Uterus (tissue), 4 donors: ENCODE measurements at places on chromosomes 7 and 10. TPM values are rescaled to one million over a fixed set of nuclear protein-coding genes. Genes with fewer than 3 reads are reported as not detected.

DNA sequence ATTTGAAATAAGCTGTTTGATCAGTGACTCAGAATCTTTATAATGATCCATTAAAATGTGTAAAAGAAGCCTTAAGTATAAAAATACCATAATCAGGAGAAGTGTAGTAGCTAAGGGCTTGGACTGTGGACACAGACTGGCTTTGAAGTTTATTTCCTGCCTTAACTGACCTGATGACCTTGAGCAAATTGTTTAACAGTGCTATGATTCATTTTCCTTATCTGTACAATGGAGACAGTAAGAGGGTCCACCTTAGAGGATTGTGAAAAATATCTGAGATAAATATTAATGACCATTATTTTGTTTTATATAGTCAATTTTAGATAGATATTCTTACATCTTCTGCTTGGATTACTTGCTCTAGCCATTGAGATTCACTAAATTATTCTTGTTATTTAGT is 13.3 kb upstream of the RPA3 start:
- H3K27ac ChIP-seq: peak overlapping the region; percentile 20
- no peaks in the 10 kb centered on the region for H3K27me3 ChIP-seq
- no peak for DNase-seq
- H3K36me3 ChIP-seq: no peaks in the 10 kb centered on the region

GRCh38 chr10:102003541-102003940 is 52.4 kb downstream of the ARMH3 start:
- H3K4me1 ChIP-seq: no peaks in the 10 kb centered on the region
- no peak overlapping the region for H3K4me3 ChIP-seq
- H3K27ac ChIP-seq: no peak overlapping the region
- H3K36me3 ChIP-seq: no peaks in the 10 kb centered on the region
- no peaks in the 10 kb centered on the region for H3K27me3 ChIP-seq
- no peak for DNase-seq

PRSS37 gene
- total RNA-seq: not detected

EGR2 gene
- total RNA-seq: 3.4 TPM

GRCh38 chr10:11678074-11678793 is 63.9 kb upstream of the ECHDC3 start:
- no peaks in the 10 kb centered on the region for H3K27me3 ChIP-seq
- no peak for DNase-seq
- no peaks in the 10 kb centered on the region for H3K36me3 ChIP-seq
- H3K4me1 ChIP-seq: no peaks in the 10 kb centered on the region
- H3K4me3 ChIP-seq: no peak overlapping the region

FAM25G gene
- total RNA-seq: not detected

DNA sequence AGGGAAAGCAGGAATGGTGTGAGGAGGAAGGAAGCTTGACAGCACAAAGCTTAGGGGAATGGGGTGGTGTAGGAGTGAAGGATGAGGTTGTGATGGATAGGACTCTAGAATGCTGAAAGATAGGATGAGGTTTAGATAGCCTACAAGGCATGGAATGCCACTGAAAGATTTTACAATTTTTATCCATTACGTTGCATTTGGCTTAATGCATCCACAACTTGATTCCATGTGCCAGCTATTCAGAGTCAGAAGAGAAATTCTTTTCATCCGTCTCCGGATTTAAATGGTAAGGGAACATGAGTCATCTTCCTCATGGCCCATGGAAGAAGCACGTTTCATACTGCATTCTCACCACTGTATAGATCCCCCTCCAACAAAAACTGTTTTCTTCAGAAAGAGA is 212.4 kb upstream of the BMPER start:
- H3K27me3 ChIP-seq: no peaks in the 10 kb centered on the region
- DNase-seq: no peak
- H3K36me3 ChIP-seq: no peaks in the 10 kb centered on the region
- no peak overlapping the region for H3K27ac ChIP-seq
- no peak overlapping the region for H3K4me3 ChIP-seq

MYL10 gene
- total RNA-seq: not detected

GRM3 gene
- total RNA-seq: not detected

DNA sequence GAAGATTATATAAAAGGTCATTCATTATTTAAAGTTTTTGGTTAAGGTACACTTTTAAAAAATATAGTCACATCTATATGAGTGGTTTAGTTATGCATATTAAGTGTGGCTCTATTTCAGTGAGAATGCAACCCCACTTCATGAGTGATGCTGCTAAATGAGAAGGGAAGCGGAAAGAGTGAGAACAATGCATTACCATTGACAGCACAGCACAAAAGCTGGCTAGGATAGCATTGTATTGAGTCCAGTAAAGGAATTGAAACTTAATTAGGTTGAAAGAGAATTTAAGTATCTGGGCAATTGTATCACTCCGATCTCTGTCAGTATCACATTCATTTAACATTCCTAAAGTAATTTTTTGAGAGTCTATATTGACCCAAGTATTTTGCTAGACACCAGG is 13.2 kb downstream of the POM121L12 start:
- no peaks in the 10 kb centered on the region for H3K36me3 ChIP-seq
- H3K4me1 ChIP-seq: no peaks in the 10 kb centered on the region
- H3K4me3 ChIP-seq: no peak overlapping the region
- H3K27ac ChIP-seq: no peak overlapping the region

DNA sequence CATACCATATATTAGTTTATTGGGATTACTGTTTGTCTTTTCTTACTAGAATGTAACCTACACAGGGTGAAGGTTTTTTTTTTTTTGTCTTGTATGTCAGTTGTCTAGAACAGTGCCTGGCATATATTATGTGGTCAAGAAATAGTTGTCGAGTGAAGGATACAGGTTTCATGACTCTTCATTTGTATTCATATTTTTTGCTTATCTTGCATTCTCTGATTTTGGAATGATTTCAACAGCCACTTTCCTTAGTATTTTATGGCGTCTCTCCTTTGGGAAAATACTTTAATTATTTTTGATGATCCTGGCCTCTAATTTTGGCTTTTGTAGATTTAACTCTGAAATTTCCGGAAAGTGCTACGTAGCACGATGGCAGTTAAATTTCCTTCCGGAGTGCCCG is 12.4 kb downstream of the RBM33 start:
- no peak overlapping the region for H3K4me3 ChIP-seq
- DNase-seq: no peak
- H3K27me3 ChIP-seq: no peaks in the 10 kb centered on the region
- H3K36me3 ChIP-seq: no peaks in the 10 kb centered on the region
- H3K27ac ChIP-seq: no peak overlapping the region

GRCh38 chr7:137390076-137390475 is 46.5 kb upstream of the PTN start:
- H3K4me3 ChIP-seq: no peak overlapping the region
- no peaks in the 10 kb centered on the region for H3K36me3 ChIP-seq
- no peaks in the 10 kb centered on the region for H3K27me3 ChIP-seq

DYNC1I1 gene
- total RNA-seq: 11.8 TPM

DNA sequence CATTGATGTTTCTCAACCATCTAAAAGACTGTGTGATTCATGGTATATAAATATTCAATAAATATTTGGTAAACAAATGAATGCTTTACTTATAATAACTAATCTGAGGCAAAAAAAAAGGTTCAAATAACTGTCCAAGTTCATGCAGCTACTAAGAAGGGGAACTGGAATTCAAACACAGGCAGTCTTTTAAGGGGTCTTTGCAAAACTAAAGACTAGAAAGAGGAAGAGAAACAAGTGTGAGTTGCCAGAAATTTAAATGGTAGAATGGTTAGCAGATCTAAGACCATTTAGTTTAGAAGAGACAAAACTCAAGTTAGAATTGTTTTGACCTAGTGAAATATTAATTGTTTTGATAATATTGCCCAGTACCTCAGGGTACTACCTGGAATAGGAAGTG is 642.0 kb upstream of the LRRN3 start:
- H3K4me3 ChIP-seq: no peak overlapping the region
- no peak for DNase-seq
- no peak overlapping the region for H3K27ac ChIP-seq
- no peaks in the 10 kb centered on the region for H3K27me3 ChIP-seq
- H3K36me3 ChIP-seq: no peaks in the 10 kb centered on the region

GRCh38 chr7:68121655-68122054 is 1125.0 kb downstream of the TYW1 start:
- no peaks in the 10 kb centered on the region for H3K4me1 ChIP-seq
- H3K27me3 ChIP-seq: peaks cover 9% of the 10 kb centered on the region
- no peak for DNase-seq
- no peak overlapping the region for H3K4me3 ChIP-seq
- no peaks in the 10 kb centered on the region for H3K36me3 ChIP-seq
- no peak overlapping the region for H3K27ac ChIP-seq

GRCh38 chr10:6385665-6386064 is 182.9 kb downstream of the PFKFB3 start:
- no peaks in the 10 kb centered on the region for H3K27me3 ChIP-seq
- H3K4me3 ChIP-seq: no peak overlapping the region
- no peak overlapping the region for H3K27ac ChIP-seq
- H3K36me3 ChIP-seq: no peaks in the 10 kb centered on the region

DNA sequence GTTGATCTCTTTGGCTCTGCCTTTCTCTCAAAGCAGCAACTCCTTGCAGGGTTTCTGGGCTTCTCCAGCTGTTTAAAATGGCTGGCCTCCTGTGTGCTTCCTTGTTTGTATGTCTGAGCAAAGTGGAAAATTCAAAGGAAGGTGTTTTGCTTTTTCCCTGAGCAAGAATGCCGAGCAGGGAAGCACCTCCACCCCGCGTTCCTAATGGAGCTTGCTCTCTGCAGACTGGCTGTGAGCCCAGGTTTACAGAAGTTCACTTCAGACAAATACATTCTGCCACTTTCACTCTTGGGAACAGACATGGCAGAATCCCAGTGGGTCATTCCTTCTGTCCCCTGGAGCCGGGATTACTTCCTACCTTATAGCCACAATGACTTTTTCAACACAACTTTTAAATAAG is 181.8 kb upstream of the AGK start:
- no peak for DNase-seq
- no peaks in the 10 kb centered on the region for H3K4me1 ChIP-seq
- H3K27ac ChIP-seq: no peak overlapping the region

DNA sequence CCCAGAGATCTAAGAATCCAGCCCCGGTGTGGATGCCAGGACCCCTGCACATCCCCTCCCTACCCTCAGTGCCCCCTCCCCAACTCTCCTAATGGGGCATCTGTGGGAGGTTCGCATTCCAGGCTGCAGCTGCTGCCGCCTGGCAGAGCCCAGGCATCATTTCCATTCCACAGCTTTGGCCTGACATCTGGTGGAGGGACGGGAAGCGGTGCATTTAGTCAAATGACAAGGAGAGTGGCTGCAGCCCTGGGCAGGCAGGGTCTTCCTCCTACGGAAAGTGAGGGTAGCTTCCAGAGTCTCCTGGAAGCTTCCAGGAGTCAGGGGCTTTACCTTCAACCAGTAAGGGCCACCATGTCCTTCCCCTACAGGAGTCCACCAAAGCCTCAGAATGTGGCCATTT is 30.8 kb downstream of the PRLHR start:
- H3K4me1 ChIP-seq: peaks cover 5% of the 10 kb centered on the region
- H3K27ac ChIP-seq: no peak overlapping the region
- H3K36me3 ChIP-seq: no peaks in the 10 kb centered on the region
- H3K4me3 ChIP-seq: no peak overlapping the region

DNA sequence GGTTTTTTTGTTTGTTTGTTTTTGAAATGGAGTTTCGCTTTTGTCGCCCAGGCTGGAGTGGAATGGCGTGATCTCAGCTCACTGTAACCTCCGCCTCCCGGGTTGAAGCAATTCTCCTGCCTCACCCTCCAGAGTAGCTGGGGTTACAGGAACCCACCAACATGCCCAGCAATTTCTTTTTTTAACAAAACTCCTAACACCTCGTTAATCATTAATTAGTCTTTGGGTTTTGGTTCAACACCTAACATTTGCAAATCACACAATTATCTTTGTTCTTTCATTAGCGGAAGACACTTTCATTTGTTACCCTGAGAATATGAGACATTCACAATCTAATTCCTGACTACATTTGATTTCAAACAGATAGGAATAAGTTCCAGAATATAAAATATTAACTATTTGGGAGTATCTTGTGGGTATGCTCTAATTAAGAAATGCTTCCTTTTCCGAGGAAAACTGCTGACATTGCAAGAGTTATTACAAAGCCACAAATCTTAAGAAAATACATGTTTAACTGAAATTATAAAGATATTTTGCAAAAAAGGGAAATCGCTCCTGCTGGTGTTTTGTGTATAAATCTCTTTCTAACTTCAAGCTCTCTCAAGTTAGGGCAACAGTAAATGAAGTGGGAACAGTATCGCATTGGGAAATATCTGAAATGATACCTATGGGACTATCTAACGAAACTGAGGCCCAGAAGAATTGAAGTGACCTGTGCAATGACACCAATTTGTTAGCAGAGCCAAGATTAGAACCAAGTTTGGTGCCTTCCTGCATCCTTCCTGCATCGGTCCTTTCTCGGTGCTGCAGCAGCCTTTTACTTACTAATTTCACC is 1.2 kb upstream of the LSM8 start:
- H3K27me3 ChIP-seq: no peaks in the 10 kb centered on the region
- no peaks in the 10 kb centered on the region for H3K4me1 ChIP-seq
